ENCODE measurements at places on chromosomes 5 and 9.
A peak's percentile ranks its signal among the peaks of the same experiment; 100 is the strongest.

- DNase-seq, result peak; percentile 43
Observed at GRCh38 chr5:141758310-141758998, 76.4 kb upstream of the ARAP3 start.

GRCh38 chr5:142426129-142427014, 101.6 kb upstream of the SPRY4 start:
- no peak for DNase-seq

- DNase-seq, result peak; percentile 32
Observed at GRCh38 chr5:10621832-10622231, 58.0 kb downstream of the ANKRD33B start.

DNA sequence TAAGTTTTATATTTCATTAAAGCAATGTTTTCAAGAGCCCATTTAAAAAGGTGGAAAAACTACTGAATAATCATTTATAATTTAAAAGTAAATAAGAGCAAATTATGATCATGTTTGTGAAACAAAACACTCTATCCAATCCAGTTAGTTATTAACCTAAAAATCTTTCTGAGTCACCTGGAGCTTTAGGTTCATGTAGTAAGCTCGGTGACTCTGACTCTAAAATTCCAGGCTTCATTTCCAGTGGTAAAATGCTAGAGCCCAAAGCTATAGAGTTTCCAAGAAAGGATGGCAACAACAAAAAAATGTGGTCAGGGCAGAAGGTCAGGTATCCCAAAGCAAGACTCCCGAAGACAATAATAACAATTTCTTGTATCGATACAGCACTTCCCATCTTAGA, 76.1 kb upstream of the SPOCK1 start:
- no peak for DNase-seq

GRCh38 chr5:124980163-124980941, 233.9 kb upstream of the ZNF608 start:
- no peak for DNase-seq

DNA sequence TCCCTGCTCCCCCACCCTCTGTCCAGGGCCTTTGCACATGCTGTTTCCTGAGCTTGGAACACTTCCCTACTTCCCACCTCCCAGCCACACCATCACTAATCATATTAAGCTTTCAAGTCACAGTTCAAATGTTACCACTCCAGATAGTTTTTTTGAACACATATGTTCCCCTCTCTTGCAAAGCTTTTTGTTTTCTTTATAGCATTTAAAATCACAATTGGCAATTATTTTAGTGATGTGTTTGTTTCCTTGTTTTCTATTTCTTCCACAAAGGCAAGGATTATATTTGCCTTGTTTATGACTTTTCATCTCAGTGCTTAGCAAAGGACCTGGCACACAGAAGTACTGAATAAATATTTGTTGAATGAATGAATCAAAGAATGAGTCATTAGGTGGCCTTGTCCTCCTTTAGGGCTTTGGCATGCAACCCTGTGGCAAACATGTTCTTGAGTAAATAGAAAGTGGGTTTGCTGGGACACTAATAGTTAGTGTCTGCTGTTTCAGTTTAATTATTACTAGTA, 386.8 kb downstream of the FGF10 start:
- DNase-seq, result peak; percentile 39

GRCh38 chr5:111412593-111412992, 99.7 kb downstream of the STARD4 start:
- DNase-seq, result no peak

DNA sequence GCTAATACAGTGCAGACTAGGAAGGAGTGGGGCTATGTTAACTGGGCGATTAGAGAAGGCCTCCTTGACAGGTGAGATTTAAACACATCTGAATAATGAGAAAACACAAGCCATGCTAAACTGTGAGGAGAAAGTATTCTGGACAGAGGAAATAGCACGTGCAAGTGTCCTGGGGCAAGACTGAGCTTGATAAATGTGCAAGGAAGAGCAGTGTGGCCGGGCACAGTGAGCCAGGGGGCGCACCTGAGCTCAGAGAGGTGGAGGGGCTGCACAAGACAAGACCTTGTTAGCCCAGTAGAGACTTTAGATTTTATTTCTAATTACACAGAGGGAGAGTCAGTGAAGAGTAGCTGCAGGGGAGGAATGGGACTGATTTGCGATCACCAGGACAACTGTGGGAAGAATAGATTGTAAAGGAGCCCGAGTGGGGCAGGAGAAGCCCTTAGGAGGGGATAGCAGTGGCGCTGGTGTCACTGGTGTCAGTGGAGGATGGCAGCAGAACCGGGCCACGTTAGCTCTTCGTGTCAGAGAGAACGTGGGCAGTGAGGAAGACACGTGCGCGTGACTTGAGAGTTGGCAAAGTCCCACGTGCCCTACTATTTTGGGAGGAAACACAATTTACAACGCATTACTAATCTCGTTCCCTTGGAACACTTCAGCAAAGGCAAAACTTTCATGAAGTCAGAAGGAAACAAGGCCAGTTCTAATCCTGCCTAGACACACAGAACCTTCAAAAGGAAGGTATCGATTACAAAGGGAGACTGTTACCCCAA, 17.9 kb upstream of the C5orf47 start:
- DNase-seq, result no peak

- no peak for DNase-seq
Observed at GRCh38 chr9:4547016-4547415, 56.7 kb downstream of the SLC1A1 start.

DNA sequence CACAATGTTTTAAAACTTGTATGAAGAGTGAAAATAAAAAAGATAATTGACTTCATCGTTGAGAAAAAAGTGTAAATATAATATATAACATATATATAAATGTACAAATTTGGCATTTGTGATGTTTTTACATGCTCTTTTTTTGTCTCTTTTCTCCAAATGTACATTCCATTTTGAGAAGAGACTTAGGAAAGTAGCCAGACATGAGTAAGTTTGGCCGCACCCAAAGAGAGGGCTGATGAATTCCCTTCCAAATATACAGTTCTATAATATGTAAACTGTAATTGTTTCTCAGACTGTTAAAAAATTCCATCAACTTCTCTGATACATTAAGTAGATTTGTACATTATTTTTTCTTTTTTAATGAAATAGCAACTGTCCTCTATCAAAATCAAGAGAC, 193.2 kb upstream of the MAP3K1 start:
- no peak for DNase-seq

GRCh38 chr9:21988056-21988990, 5.9 kb downstream of the CDKN2A start:
- DNase-seq, result no peak

DNA sequence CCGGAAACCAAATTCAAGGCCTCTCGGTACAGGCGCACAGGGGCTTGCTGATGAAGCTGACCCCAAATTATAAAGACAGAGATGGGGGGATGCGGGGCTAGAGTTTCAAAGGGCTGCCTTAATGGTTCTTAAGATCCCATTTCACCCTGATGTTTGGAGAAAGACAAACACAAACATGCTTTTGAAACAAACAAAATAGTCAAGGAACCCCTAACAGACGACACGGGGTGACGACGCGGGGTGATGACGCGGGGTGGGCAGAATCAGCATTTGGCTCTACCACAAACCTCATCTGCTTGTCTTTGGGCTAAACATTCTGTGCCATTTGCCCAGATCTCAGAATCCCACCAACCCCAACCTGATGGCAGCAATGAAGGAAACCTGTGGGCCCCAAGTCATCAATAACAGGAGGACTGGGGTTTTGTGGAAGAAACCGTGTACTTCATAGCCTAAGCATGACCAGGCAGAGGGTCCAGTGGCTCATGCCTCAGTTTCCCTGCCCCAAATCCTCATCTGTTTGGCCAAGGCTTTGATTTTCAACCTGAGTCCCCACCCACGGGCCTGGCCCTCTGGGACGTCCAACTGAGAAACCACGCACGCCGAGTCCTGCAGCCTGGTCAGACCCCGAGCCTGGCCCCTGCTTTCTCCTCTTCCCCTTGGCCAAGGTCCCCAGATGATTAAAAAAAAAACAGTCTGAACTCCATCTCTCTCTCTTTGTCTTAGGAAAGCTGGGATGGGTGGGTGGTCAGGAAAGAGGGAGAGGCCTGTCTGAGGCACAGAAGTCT, 148.5 kb downstream of the COL23A1 start:
- DNase-seq, result no peak

GRCh38 chr5:33929925-33930690, 6.1 kb upstream of the RXFP3 start:
- no peak for DNase-seq

GRCh38 chr5:168649306-168649705, 70.1 kb upstream of the PANK3 start:
- DNase-seq, result no peak

GRCh38 chr5:16597946-16598694, 18.7 kb downstream of the RETREG1 start:
- DNase-seq, result no peak

All from SW480 (cell line).